ENCODE measurements at places on chromosomes 3 and 15. TPM values are rescaled to one million over a fixed set of nuclear protein-coding genes. Genes with fewer than 3 reads are reported as not detected.

The PTPN23 gene
- 3.8 TPM for total RNA-seq

The IQCH gene
- 1.4 TPM for total RNA-seq

The XXYLT1 gene
- total RNA-seq: 35.7 TPM

The FBN1 gene
- 18.1 TPM for total RNA-seq

The PLA2G4E gene
- not detected for total RNA-seq

The CSPG4 gene
- total RNA-seq: 0.14 TPM

- no peak for DNase-seq
These were observed 35.3 kb downstream of the KLF13 start for GRCh38 chr15:31361764-31362515.

GRCh38 chr3:16545413-16546185, 32.1 kb upstream of the RFTN1 start:
- DNase-seq: no peak

GRCh38 chr3:17238023-17238422, 353.3 kb downstream of the PLCL2 start:
- DNase-seq: no peak

GRCh38 chr3:157156837-157157635, 2.9 kb downstream of the CCNL1 start:
- DNase-seq: peak; percentile 22

- peak; percentile 57 for DNase-seq
These were observed 116.7 kb downstream of the ARRDC4 start for GRCh38 chr15:98077186-98077585.

DNA sequence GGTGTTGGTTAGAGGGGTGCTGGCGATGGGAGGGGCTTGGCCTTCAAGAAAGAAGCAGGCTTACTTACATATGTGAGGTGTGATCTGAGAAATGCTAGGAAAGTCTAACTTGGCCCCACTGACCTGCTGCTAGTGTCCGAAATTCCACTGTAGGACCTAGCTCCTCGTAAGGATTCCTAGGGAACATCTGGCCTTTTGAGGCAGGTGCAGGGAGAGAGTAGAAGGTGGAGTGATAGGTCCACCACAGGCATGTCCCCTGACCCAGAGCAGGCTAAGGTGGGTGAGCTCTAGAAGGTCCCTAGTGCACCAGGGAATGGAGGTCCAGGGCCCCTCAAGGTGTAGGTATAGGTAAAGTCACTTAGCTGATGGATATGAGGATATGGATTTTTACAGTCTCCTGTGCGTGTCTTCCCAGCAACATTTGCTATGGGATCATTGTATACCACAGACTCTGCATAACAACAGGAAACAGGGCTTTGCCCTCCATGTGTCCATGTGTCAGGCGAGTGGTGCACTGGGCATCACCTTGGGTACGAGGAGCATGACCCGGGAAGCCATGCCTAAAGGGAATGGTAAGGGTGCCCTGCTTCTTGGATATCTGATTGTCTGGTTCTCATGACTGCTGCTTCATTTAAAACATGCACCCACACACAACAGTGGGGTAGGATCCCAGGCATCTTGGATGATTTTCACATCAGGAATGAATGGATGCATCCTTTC, 32.6 kb downstream of the POMGNT2 start:
- no peak for DNase-seq

DNA sequence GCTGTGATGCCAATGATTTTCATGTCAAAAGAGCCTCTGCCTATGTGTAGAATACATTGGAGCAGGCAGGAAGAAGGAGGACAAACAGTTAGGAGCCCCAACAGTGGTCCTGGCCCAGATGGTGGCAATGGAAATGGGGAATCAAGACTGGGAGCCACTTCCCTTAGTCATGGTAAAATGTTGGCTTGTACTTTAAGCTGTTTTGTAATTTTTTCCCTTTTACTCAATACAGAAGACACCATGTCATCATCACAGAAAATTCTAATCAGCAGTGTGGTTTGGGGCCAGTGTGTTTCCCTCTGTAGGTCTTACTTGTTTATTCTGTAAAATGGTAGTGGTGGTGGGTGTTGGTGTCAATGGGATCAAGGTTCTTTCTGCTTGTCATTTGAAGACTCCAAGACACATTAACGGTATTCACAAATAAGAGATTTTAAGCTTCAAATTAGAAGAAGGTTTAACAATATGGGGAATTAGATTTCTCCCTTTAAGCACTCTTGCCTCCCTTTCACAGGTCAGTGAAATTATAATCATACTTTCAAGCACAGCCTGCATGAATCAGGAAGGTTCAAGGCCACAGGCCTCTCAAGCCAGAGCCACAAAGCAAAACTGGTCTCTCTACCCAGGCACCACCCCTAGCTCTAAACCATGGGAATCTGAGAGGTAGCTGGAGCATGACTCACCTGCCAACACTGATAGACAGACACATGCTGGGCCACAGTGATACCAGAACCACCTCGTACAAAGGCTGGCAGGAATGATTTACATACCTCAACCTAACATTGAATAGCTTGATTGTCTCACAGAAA, 24.9 kb downstream of the SIAH2 start:
- DNase-seq: no peak

DNA sequence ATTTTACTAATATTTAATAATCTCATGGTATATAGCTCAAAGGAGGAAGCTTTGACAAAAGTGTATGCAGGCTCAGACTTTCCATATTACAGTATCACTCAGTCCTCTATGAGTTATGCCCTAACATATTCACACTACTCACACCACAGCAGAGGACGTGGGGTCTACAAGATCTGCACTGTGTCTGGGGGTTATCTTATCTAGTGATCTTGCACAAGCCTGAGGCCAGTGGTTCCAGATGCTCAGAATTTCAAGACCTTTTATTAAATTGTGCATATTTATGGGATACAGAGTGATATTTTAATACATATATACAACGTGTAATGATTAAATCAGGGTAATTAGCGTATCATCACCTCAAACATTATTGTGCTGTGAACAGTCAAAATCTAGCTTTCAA, 933.1 kb downstream of the SQOR start:
- DNase-seq: no peak

All from H4 (cell line).